Head of caudate nucleus (tissue), 42 donors: ENCODE measurements at places on chromosomes 1 and 21.

- no peak for DNase-seq
Measured at GRCh38 chr1:178310685-178311105, 186.1 kb downstream of the CLEC20A start.

- DNase-seq = no peak
Measured at GRCh38 chr1:17633654-17634053, 94.2 kb downstream of the ARHGEF10L start.

DNA sequence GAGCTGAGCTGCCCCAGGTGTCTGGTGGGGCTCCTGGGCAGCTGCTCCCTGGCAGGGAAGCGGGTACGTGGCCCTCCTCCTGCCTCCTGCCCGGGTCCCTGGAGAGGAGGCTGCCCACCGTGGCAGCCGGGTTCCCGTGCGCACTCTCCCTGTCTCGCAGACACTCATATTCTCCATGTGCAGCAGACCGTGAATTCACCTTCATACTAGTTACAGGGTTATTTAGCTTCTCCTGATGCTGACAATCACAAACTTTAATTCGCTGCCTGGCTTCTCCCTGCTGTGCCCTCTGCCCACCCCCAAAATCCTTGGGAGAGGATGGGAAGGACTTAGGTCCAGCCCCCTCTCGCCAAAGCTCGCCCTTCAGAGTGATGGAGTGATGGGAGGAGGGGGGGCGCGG, 95.3 kb downstream of the CASZ1 start:
- DNase-seq = no peak

GRCh38 chr1:191290441-191290840, 812.8 kb upstream of the BRINP3 start:
- no peak for DNase-seq

- peak; percentile 38 for DNase-seq
Measured at GRCh38 chr1:9807541-9807940, 16.2 kb downstream of the CLSTN1 start.

GRCh38 chr1:246184503-246184902, 322.6 kb downstream of the SMYD3 start:
- no peak for DNase-seq

DNA sequence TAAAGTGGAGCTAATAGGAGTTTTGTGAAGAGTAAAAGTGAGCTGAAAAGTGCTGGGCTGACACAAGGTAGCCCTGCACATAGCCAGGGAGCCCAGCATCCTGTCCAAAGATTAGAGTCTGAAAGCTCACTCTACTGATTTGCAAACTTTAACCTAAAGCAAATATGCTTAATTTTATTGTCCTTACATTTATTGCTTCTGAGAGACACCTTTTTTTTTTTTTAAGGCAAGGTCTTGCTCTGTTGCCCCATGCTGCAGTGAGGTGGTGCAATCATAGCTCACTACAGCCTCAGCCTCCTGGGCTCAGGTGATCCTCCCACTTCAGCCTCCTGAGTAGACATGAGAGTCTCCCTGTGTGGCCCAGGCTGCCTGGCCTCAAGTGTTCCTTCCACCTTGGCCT, 16.5 kb downstream of the MGST3 start:
- no peak for DNase-seq

- DNase-seq = no peak
Measured at GRCh38 chr1:45554198-45554597, 3.6 kb downstream of the AKR1A1 start.

GRCh38 chr1:217270101-217270500, 360.8 kb downstream of the GPATCH2 start:
- DNase-seq = no peak

DNA sequence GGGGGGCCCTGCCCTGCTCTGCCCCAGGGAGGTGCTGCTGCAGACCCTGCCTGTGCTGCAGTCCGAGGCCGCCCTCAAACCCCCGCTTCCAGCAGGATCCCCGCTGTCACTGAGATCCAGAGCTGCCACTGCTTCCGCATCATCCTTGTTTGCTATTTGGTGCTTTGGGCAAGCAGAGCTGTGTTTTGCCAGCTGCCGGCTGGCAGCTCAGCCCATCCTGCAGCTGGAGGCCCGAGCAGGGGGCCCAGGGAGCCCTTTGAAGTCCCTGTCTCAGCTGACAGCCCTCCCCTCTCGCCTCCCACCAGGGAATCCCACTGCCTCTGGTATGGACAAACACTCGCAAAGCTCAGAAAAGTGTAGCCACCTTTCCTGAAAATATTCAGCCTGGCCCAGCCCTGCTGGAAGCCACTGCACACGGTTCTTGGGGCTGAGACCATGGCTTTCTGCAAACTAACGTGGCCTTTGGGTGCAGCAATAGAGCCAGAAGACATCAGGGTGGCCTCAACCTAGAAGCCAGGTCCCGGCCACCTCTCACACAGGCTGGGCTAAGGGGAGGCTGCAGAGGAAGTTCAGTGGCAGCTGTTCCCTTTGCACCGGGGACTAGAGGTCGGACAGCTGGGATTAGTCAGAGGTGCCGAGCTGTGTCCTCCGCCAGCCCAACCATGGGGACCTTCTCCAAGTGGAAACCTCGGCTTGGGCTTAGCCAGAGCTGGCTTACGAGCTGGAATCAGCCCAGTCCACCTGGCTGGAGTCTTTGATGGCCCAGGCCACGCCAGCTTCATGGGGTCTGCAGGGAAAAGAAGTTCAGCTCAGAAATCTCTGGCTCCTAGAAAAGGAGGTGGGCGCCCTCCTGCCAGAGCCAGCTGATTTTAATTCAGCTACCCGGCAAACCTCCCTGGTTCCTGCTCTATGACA, 107.1 kb downstream of the SPSB1 start:
- DNase-seq = no peak

- no peak for DNase-seq
Measured at GRCh38 chr1:108601708-108602410, 42.0 kb downstream of the EEIG2 start.

- no peak for DNase-seq
Measured at GRCh38 chr1:119133987-119134386, 6.5 kb downstream of the WARS2 start.

DNA sequence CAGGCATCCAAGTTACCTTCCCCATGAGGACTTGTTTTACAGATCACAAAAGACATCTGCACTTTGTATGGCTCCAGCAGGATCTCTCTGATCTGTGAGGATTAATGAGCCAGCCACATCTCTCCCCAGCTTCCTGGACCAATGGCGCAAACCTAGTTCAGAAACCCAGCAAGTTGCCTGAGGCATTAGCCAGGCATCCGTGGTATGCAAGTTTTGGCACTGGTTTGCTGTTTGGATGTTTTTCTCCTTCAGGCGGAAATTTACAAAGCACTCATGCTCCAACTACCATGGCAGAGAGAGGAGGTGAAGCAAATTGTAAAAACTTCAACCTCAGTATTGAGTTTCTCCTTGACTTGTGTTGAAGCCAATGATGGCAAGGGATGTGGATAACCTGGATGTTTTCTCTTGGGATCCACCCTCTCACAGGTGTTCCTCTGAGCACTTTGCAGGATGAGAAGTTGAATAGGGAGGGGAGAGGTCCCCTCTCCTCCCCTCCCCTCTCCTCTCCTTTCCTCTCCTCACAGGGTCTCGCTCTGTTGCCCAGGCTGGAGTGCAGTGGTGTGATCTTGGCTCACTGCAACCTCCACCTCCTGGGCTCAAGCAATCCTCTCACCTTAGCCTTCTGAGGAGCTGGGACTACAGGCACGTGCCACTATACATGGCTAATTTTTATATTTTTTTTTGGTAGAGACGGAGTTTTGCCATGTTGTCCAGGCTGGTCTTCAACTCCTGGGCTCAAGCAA, 25.6 kb upstream of the ENO1 start:
- no peak for DNase-seq

DNA sequence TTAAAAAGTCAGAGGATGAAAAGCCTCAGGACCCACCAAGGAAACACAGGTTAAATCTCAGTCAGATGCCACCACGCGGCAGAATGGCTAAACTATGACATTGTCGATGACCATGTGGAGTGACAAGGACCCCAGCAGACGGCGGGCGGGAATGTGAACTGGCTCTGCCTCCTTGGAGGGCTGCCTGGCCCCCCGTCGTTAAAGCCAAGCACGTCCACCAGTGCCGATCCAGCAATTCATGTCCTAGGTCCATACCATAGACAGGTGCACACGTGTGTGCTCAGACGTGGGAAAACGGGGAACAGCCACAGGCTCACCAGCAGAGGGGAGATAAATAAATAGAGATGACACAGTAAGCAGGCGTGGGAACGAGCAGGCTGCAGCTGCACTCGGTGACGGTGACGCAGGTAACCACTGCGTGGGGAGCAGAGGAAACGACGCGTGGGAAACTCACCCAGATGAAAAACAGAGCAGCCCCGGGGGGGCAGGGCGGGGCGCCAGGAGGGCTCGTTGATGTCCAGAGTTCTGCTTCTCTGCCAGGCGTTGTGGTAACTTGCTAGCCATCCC, 28.3 kb upstream of the PCBP3 start:
- no peak for DNase-seq

GRCh38 chr1:151368393-151369301, 3.9 kb downstream of the SELENBP1 start:
- DNase-seq = no peak

DNA sequence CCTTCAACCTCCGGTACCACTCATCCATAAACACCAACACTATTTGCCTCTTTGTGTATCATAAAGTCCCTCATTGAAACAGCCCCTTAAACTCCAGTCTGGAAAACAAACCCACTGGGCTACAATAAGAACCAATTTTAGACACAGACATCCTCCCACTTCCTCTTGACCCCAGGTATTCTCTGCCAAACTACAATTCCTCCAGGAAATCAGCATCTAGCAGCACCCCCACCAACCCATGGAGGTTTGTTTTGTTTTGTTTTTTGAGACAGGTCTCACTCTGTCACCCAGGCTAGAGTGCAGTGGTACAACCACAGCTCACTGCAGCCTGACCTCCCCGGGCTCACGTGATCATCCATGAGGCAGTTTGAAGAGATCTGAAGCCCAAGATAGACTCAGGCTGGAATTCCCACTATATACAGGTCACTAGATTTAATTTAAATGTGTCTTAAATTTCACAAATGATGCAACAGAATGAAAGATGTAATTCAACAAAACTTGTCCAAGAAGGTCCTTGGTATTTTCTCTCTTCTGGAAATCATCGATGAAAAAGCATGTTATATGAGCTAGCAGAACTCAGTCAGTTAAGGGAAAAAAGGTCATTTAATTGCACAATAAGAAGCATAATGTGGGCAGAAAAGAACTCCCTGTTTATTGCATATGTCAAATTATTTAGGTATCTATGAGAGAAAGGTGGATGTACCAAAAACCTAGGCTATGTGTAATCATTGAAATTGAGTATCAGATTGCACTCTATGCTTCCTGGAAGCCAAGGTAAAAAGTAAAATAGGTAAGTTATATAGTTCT, 30.3 kb downstream of the TCP10L start:
- DNase-seq = no peak

DNA sequence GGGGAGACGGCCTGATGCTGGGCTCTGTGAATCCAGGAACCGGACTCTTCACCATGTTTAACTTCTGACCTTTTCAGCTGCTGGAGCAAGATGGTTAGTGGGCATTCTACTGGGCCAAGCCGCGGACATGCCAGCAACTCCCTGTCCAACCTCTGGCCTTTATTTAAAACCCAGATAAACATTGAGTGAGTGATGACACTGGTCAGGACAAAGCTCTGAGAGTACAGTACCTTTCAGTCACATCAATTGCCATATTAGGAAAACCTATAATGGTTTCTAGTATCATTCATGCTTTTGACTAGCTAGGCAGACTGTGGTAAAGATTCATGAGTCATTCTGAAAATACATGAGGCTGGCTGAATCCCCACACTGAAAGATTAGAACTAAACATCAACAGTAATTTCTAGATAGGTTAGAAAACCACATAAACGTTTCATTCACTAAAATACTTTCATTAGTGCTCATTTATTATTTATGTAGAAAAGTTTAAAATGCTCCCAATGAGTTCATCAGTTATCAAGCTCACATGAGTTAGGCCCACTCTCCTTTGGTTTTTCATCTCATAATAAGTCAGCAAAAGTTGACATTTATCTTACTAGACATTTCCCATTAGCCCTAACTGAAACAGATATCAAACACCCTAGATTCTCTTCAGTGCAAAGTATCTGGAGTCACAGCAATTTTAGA, 7.1 kb upstream of the ACTA1 start:
- DNase-seq = no peak

DNA sequence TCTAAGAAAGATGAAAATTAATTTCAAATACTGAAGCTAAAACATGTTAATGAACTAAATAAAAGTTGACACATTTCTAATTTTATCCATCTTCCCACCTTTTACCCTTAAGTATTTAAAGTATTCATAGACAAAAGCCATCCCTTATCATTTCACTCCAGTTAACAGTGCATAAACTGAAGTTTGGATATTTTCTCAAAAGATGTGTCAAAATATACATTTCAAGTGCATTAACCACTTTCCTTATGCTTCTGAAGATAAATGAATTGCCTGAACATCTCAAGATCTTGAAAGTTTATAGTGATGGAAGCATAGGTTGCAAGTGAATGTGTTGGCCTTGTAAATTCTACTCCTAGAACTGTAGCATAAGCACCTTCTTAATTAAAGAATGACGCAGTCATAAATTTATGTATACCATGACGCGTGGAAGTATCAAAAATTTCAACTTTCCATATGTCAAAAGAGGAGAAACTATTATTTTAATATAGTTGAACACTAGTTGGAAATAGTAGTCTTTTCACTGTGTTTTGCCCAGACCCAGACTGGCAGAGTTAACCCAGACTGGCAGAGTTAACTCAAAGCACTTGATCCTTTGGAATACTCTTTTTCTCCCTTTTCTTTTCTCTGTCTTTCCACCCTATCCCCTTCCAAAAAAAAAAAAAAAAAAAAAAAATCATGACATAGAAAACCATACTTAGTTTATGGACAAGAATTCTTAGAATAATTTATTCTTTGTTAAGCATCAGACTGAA, 282.6 kb upstream of the C1orf105 start:
- no peak for DNase-seq

DNA sequence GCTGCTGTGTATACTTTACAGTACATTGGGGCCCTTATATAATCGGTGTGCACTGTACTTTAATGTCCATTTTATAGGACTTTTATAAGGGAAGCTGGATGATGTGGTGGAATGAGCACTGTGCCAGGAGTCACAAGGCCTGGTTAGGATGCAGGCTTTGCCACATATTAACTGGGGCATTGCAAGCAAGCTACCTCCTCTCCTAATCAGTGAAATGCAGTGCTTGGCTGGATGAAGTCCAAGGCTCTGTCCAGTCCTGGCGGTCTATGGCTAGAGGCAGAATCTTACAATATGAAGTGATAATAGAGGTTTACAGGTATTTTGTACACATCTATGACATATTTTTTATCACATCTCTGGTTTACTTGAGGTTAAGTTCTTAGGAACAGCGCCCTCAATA, 1.7 kb upstream of the PKP1 start:
- no peak for DNase-seq
